GM20000 (cell line): ENCODE measurements at places on chromosomes 1 and 21.

GRCh38 chr1:39087435-39087834, 61.3 kb downstream of the NDUFS5 start:
- no peak for DNase-seq

DNA sequence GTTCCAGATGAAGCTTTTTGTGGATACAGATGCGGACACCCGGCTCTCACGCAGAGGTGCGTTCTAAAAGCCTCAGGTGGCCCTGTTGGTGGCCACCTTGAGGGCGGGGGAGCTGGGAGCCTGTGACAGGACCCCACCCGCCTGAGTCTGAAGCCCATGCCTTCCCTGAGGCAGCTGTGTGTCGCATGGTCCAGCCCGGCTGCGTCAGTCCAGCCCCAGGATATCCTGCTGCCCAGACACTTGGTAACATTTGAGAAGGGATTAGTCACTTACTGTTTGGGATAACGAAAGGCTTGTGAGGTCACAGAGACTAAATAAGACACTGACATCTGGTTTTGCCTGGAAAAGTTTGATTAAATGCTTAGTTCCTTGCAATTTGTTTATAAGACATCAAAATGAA, 68.9 kb downstream of the UCK2 start:
- no peak for DNase-seq

GRCh38 chr1:107990606-107991005, 25.6 kb upstream of the VAV3 start:
- DNase-seq, result no peak

DNA sequence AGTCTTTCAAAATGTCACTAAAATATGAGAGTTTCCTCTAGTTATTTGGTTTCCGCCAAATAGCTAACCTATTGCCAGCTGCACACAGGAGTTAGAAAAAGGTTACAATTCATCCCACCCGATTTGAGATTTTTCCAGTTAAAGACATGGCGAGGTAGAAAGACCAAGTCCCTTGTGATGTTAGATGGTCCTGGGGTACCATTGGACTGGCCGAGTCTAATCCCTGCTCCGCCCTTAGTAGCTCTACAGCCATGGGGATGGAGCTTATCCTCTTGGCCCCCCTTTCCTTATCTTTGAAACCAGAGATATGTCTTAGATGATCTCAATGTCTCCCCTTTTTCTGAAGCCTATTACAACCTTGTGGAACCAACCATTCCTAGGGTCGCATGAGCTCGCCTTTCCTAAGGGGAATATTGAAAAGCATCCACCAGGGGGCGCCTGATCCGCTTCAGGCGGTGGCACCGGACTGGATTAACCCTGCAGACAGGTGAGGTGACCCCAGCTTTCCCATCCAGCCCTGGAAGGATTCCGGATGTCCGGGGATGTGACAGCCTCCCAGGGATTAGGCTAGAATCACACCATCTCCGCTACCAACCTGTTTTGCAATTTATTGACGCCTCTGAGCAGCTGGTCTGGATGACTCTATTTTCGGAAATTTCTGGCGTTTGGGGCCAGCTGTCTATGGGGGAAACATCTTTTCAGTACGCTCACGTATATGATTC, 68.3 kb upstream of the SIM2 start:
- DNase-seq, result peak; percentile 74

- DNase-seq, result peak; percentile 42
Observed at GRCh38 chr1:83508485-83509151, 490.3 kb downstream of the TTLL7 start.

DNA sequence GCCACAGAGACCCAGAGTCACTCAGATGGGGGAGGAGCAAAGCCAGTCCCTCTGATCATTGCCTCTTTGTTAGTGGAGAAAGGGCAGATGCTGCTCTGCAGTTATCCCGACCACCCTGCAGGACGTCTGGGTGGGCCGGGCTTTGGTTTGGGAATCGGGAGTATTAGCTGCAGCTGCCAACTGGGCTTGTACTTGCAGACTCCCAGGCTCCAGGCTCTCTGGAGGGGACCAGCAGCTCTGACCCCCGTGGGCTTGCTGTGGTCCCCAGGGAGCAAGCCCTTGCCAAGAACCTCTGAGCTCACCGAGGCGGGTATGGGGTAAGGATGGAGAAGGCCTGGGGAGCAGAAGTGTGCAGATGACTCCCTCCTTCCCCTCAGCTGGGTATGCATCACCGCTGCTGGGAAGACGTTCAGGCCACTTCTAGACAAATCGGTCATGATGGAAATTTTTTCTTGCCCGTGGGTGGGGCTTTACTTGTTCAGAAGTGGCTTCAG, 21.6 kb downstream of the MAPKAPK2 start:
- no peak for DNase-seq

GRCh38 chr1:44261171-44261817, 48.0 kb downstream of the DMAP1 start:
- DNase-seq, result no peak

DNA sequence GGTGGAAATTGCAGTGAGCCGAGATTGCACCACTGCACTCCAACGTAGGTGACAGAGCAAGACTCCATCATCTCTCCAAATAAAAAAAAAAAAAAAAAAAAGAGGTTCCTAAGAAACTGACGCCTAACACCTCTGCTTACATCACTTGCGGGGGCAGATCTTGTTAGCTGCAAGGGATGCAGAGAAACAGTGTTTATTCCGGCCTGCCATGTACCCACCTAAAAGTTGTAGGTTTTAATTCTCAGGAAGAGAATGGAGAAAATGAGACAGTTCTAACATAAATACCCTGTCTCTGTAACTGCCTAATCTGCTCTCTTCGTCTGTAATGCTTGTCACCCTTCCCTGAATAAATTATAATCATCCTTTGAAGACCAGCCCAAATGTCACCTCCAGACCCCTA, 9.0 kb upstream of the SRSF4 start:
- DNase-seq, result no peak

GRCh38 chr1:91795591-91796389, 90.2 kb downstream of the TGFBR3 start:
- DNase-seq, result no peak

GRCh38 chr1:115099693-115100050, 10.4 kb upstream of the TSPAN2 start:
- no peak for DNase-seq

- DNase-seq, result peak; percentile 19
Observed at GRCh38 chr1:155729031-155729898, 40.4 kb downstream of the DAP3 start.

DNA sequence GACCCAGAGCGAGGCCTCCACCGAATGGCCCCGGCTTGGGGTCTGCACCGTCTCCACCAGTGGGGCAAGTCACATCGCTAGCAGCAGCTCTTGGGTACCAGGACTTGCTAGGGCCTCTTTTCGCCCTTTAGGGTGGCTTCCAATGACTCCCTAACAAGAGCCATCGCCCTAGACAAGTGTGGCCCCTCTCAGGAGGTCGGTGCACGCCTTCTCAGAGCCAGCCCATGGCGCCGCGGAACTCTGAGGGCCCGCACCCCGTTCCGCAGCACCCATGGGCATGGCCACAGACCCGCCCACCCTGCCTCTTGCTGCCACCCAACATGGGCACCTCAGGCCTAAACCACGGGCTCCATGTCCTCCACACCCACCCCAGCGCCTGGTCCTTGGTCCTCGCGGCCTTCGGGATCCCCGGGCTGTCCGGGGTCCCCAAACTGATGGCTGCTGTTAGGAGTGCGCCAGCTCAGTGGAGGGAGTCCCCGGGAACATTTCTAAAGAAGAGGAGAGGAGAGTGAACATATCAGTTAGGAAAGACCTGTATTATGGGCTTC, 3.2 kb upstream of the CACNA1S start:
- DNase-seq, result no peak

GRCh38 chr1:203124546-203125317, 2.8 kb upstream of the ADORA1 start:
- DNase-seq, result no peak

DNA sequence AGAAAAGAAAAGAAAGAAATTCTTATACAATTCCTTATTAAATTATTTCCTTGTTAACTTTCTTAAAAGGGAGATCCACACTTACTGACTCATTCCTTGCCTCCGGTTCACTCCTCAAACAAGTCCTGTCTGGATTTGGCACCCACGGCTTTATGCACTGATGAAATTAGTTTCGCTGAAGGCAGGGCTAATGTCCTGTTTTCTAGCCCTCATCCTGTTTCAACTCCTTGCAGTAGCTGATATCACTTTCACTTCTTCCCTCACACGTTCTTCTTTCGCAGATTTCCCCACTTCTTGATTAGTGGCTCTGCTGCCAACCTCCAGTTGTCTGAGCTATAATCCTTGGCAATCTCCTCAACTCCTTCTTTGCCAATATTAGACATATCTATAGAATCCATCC, 215.2 kb downstream of the URB2 start:
- DNase-seq, result peak; percentile 27

- no peak for DNase-seq
Observed at GRCh38 chr1:89901957-89902669, 81.3 kb downstream of the LRRC8D start.

- no peak for DNase-seq
Observed at GRCh38 chr1:174894117-174894762, 105.5 kb upstream of the CACYBP start.

DNA sequence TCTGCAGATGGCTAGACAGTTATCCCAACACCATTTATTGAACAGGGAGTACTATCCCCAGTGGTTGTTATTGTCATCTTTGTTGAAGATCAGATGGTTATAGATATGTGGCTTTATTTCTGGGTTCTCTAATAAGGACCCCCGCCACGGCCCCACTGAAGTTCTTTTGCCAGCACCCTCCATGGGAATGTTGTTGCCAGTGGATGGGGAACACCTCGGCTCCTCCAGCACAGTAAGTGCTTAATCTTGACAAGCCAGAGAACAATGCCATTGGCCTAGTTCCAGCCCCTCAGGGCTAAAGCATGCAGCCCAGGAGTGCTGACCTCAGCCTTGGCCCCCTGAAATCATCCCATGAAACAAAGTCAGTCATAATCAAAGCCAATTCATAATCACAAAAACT, 337.6 kb downstream of the AGBL4 start:
- no peak for DNase-seq

- no peak for DNase-seq
Observed at GRCh38 chr1:1482856-1483255, 11.3 kb downstream of the ATAD3B start.

DNA sequence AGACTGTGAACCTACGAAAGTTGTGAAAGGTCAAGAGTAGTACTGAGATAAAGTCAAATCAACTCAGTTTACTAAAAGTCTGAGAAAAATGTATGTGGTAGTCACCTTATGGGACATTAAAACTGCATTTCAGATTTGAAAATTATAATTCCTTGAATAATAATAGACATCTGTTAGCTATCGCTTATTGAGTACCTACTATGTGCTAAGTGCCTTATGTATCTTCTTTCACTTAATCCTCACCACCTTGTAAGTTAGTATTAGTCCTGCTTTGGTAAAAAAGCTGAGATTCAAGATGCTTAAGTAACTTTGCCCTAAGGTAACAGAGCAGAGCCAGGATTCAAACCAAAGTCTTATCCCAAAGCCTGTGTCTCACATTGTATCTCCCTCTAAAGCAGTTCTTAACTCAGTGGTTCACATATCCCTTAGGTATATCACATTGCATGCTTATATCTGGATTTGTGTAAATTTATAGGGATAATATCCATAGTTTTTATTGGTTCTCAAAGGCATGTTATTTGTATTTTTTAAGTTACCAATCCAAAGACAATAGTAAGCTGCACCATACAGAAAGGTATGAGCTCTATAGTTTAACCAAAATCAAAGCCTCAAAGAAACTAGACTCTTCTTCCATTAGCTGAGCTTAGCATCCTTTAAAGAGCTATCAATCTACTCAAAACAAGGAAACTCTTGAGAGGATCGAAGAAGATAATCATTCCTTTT, 865 bp downstream of the PIGC start:
- DNase-seq, result no peak

DNA sequence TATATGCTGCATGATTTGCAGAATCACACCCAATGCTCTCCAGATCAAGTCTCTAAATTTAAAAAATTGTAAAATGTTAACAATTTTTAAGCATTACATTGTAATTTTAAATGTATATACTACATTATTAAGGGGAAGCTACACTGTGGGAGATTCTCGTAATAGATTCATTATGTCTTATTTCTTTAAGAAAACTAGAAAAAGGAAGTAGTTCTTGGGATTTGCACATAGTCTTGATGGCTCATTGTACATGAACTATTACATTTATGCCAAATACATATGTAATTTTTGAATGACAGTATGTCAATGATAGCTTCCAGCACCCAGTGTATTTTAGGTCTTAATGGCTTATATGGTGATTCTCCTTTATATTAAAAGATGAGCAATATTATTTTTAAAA, 250.3 kb downstream of the PTPRC start:
- no peak for DNase-seq

DNA sequence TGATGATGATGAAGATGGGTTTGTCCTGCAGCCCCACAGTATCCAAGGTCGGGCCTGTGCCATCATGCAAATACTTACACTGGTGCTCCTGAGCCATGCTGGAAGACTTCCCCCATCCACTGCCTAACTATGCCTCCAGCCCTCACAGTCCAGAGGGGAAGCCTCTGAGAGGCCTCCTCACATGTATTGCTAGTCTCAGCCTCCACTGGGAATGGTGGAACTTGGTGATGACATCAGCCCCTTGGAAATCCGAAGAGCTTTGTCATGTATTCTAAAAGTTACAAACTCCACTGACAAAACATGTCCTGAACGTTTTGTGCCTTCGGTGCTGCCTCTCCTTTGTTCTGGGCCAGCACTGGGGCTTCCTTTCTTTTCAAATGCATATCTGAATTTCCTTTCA, 61.1 kb upstream of the DMRTB1 start:
- DNase-seq, result no peak

DNA sequence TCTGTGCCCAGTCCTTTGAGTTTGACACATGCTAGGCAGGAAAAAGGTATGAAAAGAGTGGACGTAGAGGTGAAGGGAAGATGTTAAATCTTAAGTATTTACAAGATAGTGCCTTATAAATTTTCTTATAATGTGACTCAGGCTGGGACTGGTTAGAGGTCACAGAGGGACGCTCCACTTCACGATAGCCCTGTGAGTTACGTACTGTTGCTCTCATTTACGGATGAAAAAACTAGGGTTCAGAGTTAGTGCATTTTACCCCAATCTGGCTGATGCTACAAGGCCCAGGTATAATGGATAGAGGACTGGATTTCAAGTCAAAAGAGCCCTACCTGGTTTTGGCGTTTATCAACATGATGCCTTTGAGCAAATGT, 1.4 kb upstream of the TUT4 start:
- no peak for DNase-seq

GRCh38 chr21:45655124-45655523, 11.6 kb downstream of the PCBP3 start:
- DNase-seq, result no peak

GRCh38 chr1:160363010-160363409, 3.9 kb upstream of the NHLH1 start:
- DNase-seq, result no peak

- DNase-seq, result no peak
Observed at GRCh38 chr1:61125895-61126294, 43.5 kb downstream of the NFIA start.
